ENCODE measurements at places on chromosomes 6 and 20. TPM values are rescaled to one million over a fixed set of nuclear protein-coding genes. Genes with fewer than 3 reads are reported as not detected.

TBX18 gene
- 19.0 TPM for total RNA-seq

TPBG gene
- total RNA-seq = 54.1 TPM

AGER gene
- total RNA-seq = 2.3 TPM

PTCHD4 gene
- 0.07 TPM for total RNA-seq

PGC gene
- not detected for total RNA-seq

APCDD1L gene
- not detected for total RNA-seq

NHSL1 gene
- 3.9 TPM for total RNA-seq

PARD6B gene
- 3.1 TPM for total RNA-seq

PNLDC1 gene
- 0.17 TPM for total RNA-seq

MOXD1 gene
- 1.8 TPM for total RNA-seq

OR5V1 gene
- not detected for total RNA-seq

HS3ST5 gene
- not detected for total RNA-seq

MYBL2 gene
- 76.8 TPM for total RNA-seq

KIF13A gene
- total RNA-seq = 20.8 TPM

RNF217 gene
- 4.9 TPM for total RNA-seq

VGLL2 gene
- total RNA-seq = not detected

EPPIN gene
- total RNA-seq = not detected

PSMB8 gene
- total RNA-seq = 23.6 TPM
